Stimulated activated memory B cell treated with anti-CD40 and anti-IgM and Interleukin-4, amounts not matched to agents 10 μg/mL and 1 μg/mL and 100 μg/mL, for 72 hours (primary cell): ENCODE measurements at places on chromosomes 2 and 18.

DNA sequence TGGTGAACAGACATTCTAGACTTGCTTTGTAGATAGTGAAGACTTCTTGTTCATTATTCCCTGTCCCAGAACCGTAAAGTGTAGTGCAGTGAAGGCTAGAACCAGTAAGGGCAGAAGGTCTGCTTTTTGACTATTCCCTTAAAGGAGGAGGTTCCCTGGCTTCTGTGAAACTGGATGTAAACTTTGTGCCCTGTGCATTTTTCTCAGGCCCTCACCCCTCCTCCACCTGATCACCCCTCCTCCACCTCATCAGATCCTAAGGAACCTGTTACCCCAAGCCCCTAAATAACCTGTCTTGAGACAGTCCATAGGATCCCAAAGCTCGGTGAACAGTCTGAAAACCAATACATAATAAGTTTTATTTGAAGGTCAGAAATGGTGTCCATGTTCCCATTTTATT, 33.7 kb downstream of the SFT2D3 start:
- no peak for ATAC-seq

- ATAC-seq, result no peak
Observed at GRCh38 chr18:24704946-24705630, 244.7 kb downstream of the HRH4 start.

DNA sequence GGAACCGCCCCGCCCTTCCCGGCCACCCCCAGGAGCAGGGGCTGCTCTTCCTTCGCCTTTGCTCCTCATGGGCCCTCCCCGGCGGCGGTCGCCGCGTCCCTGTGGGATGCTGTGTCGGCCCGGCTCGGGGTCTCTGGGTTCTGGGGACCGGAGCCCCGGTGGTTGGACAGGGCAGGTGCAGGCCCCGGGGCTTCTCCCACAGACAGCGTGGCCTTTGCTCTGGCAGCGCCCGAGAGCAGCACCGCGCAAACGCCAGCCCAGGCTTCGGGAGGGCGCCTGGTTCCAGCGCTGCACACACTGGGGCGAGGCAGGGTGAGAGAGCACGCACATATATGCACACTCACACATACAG, 9.0 kb upstream of the KCNG2 start:
- no peak for ATAC-seq

- ATAC-seq, result peak; percentile 85
Observed at GRCh38 chr18:2102022-2102421, 469.3 kb downstream of the METTL4 start.

- ATAC-seq, result no peak
Observed at GRCh38 chr2:45533771-45534170, 77.3 kb downstream of the SRBD1 start.

DNA sequence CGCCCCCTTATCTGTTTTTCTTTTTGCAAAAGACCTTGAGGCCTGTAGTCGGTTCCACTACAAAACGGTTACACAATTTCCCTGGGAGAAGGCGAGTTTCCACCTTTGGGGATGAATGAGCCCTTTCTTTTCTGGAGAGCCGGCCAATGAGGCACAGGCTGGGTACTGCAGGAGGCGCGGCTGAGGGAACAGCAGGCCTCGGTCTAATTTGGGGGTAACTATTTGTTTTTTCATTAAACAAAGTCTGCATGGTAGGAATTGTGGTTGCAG, 129.2 kb downstream of the MYCN start:
- no peak for ATAC-seq

- ATAC-seq, result peak; percentile 80
Observed at GRCh38 chr18:23922939-23923338, 91.6 kb upstream of the TTC39C start.

DNA sequence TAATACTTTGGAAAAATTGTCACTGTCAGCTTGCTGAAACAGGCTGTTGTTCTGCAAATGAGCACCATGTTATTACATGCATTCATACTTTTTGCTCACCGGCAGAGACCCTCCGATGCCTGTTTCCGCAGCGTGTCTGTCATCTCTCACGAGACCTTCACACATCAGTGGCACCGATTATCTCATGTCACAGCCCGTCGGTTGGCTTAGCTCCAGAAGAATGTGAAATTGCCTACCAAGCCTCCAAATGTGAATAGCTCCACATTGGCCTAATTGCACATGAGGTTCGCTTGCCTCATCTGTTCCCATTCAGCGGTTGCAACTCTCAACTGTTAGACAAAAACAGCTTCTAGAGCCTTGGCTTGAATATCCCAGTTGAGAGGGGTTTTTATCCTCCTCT, 233.0 kb downstream of the ACTR3 start:
- ATAC-seq, result no peak

DNA sequence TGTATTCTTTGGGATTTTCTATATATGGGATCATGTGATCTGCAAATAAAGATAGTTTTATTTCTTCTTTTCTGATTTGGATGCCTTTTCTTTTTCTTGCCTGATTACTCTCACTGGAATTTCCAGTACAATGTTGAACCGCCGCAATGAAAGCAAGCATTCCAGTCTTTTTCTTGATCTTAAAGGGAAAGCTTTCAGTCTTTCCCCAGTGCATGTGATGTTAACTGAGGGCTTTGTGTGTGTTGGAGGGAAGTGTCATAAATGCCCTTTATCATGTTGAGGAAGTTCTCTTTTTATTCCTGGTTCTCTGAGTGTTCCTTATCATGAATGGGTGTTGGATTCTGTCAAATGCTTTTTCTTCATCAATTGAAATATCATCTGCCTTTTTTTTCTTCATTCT, 16.9 kb upstream of the CYBRD1 start:
- ATAC-seq, result no peak

DNA sequence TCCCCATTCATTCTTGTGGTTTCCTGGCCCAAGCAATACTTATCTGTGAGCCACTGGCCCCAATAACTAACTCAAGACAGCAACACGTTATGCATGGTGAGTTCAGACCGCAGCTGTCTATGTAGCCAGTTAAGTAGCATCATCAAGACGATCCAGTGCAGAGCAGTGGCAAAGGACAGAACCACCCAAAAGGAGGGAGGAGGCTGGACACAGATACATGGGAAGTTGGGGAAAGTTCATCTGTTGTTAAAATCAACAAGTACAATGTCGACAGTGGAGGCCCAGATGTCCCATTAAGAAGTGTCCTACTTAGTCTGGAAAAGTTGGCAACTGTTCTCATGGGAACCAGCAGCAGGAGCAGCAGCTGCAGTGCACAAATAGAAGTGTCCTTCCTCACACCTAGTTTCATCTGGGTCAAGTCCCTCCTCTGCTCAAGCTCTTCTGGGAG, 106.9 kb upstream of the THOC1 start:
- no peak for ATAC-seq

GRCh38 chr2:185219981-185220380, 518.6 kb upstream of the FSIP2 start:
- ATAC-seq, result no peak

DNA sequence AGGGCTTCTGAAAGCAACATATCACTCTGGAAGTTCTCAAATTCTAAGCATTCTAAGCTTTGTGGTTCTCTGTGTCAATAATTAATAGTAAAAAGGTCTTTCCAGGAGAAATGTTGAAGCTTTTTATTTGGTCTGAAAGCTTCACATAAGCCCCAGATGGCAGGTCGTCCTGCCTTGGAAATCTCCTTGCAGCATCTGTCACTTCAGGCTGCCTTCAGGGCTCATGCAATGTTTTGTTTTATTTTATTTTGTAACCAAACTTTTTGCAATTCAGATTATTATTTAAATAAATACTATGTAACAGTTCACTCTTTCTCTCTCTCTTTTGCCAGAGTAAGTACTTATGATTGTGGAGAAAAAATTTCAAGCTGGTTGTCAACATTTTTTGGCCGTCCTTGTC, 46.7 kb upstream of the FHOD3 start:
- ATAC-seq, result no peak

DNA sequence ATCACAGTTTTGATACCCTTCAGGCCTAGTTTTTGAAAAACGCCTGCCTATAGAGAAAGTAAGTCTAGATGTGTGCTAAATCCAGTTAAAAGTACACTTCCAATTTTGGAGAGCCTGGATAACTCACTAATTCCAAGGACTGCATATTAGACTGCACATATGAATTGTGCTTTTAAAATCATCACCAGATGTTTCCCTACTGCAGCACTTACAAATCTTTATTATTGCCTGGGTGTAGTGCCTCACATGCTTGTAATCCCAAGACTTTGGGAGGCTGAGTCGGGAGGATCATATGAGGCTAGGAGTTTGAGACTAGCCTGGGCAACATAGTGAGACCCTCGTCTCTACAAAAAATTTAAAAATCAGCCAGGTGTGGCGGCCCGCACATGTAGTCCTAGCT, 35.9 kb upstream of the HTR2B start:
- ATAC-seq, result no peak

- no peak for ATAC-seq
Observed at GRCh38 chr2:67876176-67876575, 186.6 kb downstream of the C1D start.

DNA sequence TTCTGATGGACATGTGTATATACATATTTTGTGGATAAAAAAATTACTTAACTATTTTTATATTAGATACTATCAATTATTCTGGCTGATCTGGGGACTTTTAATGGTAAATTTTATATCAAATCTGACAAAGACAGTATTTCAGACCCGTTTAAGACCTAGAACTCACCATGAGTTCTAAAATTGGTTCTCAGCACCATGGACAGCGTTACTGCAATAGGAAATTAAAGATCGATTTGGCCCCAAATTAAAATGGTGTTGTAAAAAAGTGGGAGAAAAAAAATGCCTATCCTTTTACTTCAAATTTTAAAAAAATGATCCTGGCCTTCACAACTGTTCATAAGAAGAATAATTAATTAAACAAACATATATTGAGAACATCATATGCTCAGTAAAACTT, 919 bp upstream of the SCN2A start:
- no peak for ATAC-seq

DNA sequence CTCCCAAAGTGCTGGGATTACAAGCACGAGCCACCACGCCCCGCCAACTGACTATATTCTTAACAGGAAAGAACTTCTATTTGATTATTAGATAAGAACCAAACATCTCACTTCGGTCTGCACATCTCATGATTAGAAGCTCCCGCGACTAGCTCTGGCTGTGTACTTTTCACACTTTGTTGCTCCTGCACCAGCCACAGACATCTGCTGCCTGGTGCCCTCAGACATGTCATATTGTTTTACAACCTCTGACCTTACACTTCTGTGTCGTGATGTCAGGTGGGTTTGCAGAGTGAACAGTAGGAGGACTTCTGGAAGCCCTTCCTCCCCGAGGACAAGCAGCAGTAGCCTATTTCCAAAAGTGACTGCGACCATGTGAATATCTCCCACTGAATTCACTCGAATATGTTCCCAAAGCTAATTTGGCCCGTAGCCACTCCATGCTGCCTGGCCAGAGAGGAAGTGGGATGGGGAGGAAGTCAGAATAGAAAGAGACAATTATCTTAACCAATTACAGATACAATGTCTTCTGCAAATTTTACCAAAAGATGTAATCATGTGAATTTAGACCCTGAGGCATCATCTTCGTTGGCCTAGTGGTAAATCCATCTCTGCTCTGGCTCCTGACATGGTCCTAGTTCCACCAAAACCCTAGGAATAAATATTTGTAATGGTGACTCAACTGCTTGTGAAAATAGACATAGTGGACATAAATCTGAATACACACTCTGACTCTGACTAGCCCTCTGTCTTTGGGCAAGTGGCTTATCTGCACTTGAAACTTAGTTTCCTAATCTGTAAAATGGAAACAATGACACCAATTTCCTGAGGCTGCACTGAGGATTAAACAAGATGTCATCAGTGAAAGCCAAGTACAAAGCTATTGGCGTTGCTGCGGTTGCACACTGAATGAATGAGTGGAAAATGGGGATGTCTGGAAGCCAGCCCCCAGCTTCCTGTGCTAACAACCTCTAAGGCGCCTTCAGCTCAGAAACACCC, 406.1 kb downstream of the LRATD1 start:
- ATAC-seq, result no peak

GRCh38 chr2:153823880-153824279, 47.8 kb upstream of the GALNT13 start:
- no peak for ATAC-seq

DNA sequence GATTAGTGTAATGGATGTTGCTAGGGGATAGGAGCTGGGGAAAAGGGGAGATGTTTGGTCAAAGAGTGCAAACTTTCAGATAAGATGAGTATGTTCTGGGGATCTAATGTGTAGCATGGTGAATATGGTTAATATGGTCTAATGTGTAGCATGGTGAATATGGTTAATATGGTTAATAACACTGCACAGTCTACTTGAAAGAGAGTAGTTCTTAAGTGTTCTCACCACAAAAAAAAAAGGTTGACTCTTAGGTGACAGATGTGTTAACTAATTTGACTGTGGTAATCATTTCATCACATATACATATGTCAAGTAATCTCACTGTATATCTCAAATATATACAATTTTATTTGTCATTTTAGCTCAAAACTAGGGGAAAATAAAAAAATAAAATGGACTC, 121.3 kb upstream of the CD226 start:
- ATAC-seq, result no peak

GRCh38 chr2:71922091-71922490, 225.6 kb downstream of the CYP26B1 start:
- ATAC-seq, result no peak

GRCh38 chr2:48146552-48146951, 240.3 kb upstream of the FBXO11 start:
- ATAC-seq, result no peak

- ATAC-seq, result no peak
Observed at GRCh38 chr2:29060441-29060840, 13.9 kb downstream of the PCARE start.

GRCh38 chr2:41484858-41485234, 563.0 kb upstream of the PKDCC start:
- no peak for ATAC-seq

DNA sequence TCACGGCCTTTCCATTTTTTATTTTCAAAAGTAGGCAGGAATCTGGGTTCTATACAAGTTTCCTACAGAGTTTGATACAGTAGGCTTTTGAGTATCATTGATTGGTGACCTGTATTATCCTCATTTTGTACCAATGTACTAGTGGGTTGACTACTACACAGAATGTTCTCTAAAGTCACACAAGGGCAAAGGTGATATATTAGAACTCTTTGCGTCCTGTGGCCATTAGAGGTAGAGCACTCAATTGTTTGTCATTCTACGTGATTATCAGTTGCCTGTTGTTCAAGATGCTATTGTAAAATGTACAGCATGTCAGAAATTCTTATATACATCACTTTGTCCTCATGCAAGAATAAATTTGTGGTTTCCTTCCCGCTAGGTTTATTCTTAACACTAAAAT, 24.8 kb downstream of the WDR75 start:
- no peak for ATAC-seq

GRCh38 chr2:64186699-64187605, 42.7 kb upstream of the PELI1 start:
- ATAC-seq, result peak; percentile 31

DNA sequence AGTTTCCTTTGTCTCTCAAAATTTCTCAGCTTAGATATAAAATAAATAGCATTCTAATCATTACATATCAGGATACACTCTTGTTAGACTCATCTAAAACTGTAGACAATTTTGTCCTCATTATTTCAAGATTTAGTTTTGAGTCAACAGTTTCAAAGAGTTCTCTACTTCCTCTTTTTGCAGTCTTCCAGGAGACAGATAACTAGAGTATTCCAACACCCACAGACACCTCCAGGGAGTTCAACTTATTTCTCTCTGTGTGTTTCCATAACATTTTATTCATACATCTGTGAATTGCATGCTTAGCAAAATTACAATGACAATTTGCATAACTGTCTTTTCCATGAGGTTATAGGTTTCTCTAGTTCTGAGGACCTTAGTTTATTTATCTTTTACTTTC, 166.6 kb upstream of the HNMT start:
- ATAC-seq, result no peak
